NCI-H2081 (cell line): ENCODE measurements at places on chromosomes 6 and 20.

DNA sequence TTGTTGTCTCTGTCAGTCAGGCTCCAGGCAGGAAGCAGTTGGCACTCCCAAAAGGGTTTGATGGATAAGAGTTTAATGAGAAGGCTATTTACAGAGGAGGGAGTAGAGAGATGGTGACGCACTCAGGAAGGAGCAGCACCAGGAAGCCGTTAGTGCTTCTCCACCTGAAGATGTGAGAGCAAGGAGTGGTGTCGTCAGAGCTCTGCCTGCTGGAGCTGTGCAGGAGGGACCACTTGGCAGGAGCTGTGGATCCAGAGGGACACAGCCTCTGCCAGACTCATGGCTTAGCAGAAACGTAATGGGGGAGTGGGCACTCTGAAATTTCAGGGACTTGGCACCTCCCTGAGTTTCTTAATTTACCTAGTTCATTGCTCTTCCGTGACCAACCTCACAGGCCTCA, 16.8 kb downstream of the DAAM2 start:
- DNase-seq = no peak

DNA sequence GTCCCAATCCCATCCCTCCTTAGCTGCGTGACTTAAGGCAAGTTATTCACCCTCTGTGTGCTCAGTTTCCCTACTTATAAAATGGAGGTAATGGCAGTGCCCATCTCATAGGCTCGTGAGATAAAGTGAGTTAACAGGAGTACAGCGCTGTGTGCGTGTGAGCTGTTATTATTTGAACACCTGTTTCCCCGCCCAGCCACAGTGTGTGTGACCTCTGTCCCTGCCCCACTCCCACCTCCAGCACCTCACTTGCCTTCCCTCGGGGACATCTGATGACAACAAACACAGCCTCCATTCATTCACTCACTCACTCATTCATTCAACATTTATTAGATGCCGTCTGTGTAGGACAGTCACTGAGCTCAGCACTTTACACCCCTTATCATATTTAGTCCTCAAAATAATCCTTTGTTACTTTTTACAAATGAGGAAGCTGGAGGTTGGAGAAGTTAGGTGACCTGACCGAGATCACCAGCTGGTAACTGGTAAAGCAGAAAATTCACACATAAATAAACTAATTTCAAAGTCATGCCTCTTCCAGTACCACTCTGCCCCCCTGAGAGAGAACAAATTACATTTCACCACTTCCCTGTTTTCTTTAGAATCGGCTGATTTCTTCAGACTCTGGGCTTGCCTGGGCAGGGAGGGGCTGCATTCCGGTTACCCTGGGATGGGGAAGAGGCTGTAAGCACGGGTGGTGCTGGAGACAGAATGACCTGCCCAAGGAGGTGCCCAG, 58.6 kb downstream of the CPNE5 start:
- no peak for DNase-seq

DNA sequence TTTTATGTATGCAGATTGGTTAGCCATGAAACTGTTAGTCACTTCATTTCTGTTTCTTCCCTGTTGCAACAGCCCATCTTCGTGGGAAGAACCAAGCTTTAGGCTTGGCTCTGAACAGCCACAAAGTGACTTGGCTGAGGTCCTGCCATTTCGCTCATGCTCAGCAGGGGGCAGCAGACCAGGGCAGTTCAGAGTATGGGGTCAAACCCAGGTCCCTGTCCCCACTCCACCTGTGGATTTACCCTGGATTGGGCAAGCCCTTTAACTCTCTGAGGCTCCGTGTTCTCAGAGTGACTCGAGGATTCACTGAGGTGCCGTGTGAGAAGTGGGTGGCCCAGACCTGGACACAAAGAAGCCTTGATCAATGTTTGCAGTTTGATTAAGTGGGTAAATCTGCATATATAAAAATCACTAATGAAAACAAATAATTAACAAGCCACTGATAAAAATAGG, 19.8 kb upstream of the MAP1LC3A start:
- DNase-seq = no peak

GRCh38 chr6:55746473-55746872, 128.9 kb downstream of the BMP5 start:
- no peak for DNase-seq

DNA sequence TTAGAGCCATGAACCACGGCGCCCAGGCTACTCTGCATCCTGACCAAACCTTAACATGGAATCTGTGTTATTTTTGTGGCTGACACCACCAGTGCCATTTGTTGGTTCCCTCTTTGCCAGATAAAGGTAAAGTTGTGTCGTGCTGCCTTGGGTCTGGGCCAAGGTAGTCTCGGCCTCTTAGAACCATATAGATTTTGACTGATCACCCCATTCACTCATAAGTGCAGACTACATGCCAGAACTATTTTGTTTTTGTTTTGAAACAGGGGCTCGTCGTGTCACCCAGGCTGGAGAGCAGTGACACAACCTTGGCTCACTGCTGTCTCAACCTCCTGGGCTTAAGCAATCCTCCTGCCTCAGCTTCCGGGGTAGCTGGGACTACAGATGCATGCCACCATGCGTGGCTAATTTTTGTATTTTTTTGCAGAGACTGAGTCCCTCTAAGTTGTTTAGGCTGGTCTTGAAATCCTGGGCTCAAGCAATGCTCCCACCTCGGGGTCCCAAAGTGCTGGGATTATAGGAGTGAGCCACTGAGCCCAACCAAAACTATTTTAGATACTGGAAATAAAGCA, 19.2 kb upstream of the RIPOR3 start:
- no peak for DNase-seq

DNA sequence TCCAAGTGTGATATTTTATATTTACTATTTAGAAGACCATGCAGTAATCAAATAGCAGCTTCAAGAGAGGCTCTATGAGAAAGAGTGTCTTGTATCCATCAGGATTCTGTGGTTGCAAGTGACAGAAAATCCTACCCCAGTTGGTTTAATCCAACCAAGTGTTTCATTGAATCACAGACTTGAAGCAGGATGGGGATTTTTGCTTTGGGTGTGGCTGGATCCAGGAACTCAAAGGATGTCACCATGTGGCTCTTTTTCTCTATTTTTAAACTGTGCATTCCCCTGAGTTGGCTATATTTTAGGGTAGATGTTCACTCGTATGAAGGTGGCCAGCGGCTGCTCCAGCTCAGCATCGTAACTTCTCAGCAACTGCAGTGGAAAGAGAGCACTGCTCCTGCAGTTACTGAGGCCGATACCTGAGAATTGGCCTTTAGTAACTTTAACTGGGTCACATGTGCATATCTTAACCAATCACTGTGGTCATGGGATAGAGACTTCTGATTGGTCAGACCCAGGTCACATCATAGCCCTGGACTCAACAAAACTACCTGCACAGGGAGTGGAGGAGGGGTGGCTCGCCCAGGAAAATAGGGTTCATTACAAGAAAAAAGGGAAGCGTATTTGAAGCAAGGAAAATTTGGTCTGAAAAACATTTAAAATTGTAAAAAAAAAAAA, 396.1 kb upstream of the SULF2 start:
- no peak for DNase-seq

- no peak for DNase-seq
Measured at GRCh38 chr6:44660561-44661220, 273.2 kb downstream of the CDC5L start.

- no peak for DNase-seq
Measured at GRCh38 chr6:139443231-139444112, 69.0 kb upstream of the CITED2 start.
